ENCODE measurements at places on chromosomes 6 and 20.
A peak's percentile ranks its signal among the peaks of the same experiment; 100 is the strongest.

DNA sequence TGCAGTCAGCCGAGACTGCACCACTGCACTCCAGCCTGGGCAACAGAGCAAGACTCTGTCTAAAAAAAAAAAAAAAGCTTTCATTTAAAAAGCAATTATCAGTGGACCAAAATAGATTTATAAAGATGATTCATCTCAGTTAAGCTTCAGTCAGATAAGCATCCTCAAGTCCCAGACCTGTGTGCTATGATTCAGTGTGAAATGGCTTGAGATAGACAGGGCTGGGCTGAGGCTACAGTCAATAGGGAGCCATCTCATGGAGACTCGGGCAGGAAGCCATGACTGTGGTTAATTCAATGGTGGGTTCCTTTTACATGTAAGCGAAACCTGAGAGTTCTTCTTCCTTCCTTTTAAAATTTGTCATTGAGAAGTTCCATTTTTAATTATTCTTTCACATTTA lies 276.0 kb downstream of the TFAP2A start:
- no peak for DNase-seq
- H3K27ac ChIP-seq: no peak overlapping the region
- H3K36me3 ChIP-seq: peaks cover 5% of the 10 kb centered on the region
- no peaks in the 10 kb centered on the region for H3K4me1 ChIP-seq
- H3K4me3 ChIP-seq: no peak overlapping the region

GRCh38 chr20:63850689-63851547 lies 10.4 kb upstream of the ABHD16B start:
- H3K27me3 ChIP-seq: peaks cover 3% of the 10 kb centered on the region
- H3K36me3 ChIP-seq: peaks cover 5% of the 10 kb centered on the region
- H3K4me3 ChIP-seq: no peak overlapping the region
- H3K27ac ChIP-seq: peak overlapping the region; percentile 73
- DNase-seq: no peak
- H3K4me1 ChIP-seq: no peaks in the 10 kb centered on the region

- peak overlapping the region; percentile 100 for H3K27ac ChIP-seq
- H3K4me3 ChIP-seq: peak overlapping the region; percentile 98
- peaks cover 19% of the 10 kb centered on the region for H3K4me1 ChIP-seq
- peaks cover 46% of the 10 kb centered on the region for H3K27me3 ChIP-seq
Observed at GRCh38 chr6:3229566-3230178, 2.2 kb upstream of the TUBB2B start.

- no peak overlapping the region for H3K4me3 ChIP-seq
- H3K4me1 ChIP-seq: no peaks in the 10 kb centered on the region
- H3K27ac ChIP-seq: no peak overlapping the region
- H3K36me3 ChIP-seq: no peaks in the 10 kb centered on the region
- no peak for DNase-seq
- no peaks in the 10 kb centered on the region for H3K27me3 ChIP-seq
Observed at GRCh38 chr6:16671302-16672289, 89.7 kb downstream of the ATXN1 start.

DNA sequence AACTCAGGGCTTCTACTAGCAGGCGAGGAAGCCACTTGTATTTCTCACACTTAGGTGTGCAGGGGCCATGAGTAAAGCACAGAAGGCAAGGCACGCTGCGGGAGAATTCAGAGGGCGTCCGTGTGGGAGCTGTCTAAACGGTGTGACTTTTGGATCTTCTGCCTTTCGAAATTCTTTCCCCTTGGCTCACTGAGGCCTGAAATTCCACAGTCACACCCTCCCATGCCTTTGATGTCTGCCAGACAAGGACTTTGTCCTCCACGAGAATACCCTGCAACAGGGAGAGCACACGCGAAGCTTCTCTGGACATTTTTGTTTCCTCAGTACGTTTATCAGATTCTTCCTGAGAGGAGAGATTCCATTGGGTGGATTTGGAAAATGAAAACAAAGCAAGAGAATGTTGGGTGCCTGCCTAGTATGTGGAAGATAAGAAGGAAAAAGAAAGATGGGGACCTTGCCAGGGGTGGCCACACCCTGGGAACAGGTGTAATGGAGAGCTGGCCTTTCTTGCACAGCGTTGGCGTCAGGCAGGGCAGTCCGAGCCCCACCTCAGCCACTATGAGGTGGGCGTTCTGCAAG lies 235.7 kb downstream of the MYLK4 start:
- DNase-seq: no peak
- no peak overlapping the region for H3K27ac ChIP-seq
- H3K4me1 ChIP-seq: no peaks in the 10 kb centered on the region
- H3K36me3 ChIP-seq: no peaks in the 10 kb centered on the region
- no peaks in the 10 kb centered on the region for H3K27me3 ChIP-seq

DNA sequence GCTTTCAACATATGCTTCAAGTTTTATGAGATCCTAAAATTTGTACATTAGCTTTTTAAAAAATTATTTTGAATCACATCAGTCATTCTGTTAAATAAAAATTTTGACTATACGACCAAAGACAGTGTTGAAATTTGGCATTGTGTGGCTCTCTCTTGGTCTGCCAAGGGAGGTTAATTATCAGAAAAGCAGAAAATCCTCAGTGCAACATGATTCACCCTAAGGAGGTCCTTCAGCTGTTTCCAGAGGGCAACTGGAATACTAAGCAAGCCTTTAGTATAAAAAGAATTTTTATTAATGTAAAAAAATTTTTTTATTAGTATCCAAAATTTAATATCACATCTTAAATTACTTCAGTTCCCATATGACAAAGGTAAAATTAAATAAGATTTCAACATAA lies 23.1 kb upstream of the TMEM244 start:
- no peaks in the 10 kb centered on the region for H3K27me3 ChIP-seq
- no peak overlapping the region for H3K4me3 ChIP-seq
- H3K36me3 ChIP-seq: no peaks in the 10 kb centered on the region
- H3K4me1 ChIP-seq: no peaks in the 10 kb centered on the region
- DNase-seq: no peak

- H3K4me3 ChIP-seq: no peak overlapping the region
- H3K27me3 ChIP-seq: peaks cover 2% of the 10 kb centered on the region
- no peak overlapping the region for H3K27ac ChIP-seq
- H3K36me3 ChIP-seq: peaks cover 3% of the 10 kb centered on the region
- no peak for DNase-seq
- H3K4me1 ChIP-seq: no peaks in the 10 kb centered on the region
Observed at GRCh38 chr20:29427201-29428060, 1830.0 kb upstream of the DEFB115 start.
